ENCODE measurements at places on chromosomes 2 and 18. TPM values are rescaled to one million over a fixed set of nuclear protein-coding genes. Genes with fewer than 3 reads are reported as not detected.

GRCh38 chr18:48121752-48122151 lies 191.3 kb upstream of the SMAD2 start:
- DNase-seq: no peak

DNA sequence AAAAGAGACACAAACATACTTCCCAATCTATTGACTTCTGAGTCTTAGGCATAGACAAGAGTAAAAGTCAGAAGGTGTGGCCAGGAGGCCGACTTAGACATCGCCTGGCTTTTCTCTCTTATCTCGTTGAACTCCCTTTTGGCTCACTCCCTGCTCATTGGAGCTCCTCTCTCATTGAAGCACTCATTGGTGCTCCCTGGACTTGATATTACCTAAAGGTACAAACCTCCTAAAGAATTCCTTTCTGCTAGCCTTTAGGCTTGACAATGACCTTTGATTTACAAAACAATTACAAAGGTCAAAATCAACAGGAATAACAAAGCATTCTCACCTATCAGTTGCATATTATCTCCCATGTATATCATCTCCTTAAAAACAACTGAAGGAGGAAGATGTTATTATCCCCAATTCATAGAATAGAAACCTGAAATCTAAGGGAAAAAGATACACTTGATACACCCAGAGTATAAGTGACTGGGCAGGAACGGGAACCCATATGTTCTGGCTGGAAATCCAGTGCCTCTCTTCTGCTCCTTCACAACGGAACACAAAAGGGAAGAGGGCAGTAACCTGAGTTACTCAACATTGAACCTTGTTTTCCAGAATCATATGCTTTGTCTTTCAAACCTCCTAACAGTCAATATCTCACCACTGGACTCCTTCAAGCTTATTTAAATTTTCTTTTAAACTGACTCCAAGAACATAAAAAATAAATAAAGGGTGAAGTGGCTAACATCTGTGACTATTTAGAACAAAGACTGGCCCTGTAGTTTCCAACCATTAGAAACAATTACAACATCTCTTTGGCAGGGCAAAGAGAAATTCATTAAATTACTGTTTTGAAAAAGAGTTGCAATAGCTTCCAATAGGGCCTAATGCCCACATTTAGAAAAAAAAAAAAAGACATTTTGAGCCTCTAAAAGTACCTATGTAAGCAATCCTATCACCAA lies 1247.9 kb downstream of the LRP1B start:
- no peak for DNase-seq

- DNase-seq: no peak
These were observed 63.2 kb downstream of the GNAL start for GRCh38 chr18:11752116-11752911.

- DNase-seq: no peak
These were observed 163.1 kb downstream of the MIB1 start for GRCh38 chr18:21903709-21904108.

DNA sequence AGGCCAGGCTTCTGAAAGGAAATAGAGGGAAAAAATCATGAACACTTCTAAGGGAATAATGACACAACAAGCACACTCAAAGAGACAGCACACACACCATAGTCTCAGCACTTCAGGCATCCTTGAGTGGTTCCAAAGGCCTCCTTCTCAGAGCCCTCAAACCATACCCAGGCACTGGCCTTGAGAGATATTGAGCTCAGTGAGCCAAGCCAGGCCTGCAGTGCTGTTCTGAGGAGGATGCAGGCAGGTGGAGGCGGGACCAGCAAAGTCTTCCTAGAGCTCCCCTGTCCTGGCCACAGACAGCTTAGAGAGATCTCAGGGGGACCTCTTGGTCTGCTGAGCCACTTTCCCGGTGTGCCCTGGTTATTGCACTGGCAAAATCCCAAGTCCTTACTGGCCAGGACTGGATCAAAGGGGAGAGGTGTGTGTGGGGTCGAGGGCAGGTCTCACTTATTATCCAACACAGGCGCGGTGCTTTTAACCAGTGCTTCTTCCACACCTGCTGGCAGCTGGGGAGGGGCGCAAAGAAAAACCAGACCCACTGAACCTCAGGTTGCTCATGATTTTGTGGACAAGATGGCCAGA lies 86.8 kb upstream of the HAAO start:
- no peak for DNase-seq

GRCh38 chr2:102717308-102718018 lies 44.4 kb upstream of the TMEM182 start:
- no peak for DNase-seq

DNA sequence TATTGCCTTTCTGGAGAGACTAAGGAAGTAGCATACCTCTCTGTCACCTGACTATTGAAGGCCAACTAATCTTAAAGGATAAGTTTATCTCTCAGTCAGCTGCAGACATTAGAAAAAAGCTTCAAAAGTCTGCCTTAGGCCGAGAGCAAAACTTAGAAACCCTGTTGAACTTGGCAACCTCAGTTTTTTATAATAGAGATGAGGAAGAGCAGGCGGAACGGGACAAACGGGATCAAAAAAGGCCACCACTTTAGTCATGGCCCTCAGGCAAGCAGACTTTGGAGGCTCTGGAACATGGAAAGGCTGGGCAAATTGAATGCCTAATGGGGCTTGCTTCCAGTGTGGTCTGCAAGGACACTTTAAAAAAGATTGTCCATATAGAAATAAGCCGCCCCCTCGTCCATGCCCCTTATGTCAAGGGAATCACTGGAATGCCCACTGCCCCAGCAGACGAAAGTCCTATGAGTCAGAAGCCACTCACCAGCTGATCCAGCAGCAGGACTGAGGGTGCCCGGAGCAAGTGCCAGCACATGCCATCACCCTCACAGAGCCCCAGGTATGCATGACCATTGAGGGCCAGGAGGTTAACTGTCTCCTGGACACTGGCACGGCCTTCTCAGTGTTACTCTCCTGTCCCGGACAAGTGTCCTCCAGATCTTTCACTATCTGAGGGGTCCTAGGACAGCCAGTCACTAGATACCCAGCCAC lies 61.5 kb upstream of the FAM98A start:
- no peak for DNase-seq

DNA sequence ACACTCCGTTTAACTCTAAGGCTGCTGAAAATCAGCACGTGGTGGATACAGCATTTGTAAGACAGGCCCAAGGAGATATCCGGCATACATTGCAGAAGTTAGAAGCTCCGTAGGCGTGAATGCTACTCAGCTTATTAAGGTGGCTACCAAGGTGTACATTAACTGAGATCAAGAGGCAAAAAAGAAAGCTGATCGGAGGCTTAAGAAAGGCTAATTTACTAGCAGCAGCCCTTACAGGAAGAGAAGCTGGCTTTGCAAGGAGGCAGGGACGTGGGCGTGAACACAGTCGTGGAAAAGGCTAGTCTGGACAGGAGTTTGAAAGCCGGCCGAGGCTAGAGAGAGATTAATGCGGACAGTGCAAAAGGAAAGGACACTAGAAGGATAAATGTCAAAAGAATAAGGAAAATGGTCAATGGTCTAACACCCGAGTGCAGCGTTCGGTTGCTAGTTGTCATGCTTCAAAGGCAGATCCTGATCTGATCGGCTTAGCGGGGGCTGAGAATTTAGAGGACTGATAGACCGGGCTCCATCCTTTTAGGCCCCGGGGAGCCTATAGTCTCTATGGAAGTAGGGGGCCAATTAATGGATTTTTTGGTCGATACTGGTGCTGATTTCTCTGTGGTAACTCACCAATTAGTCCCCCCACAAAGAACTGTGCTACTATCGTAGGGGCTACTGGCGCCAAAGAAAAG lies 45.6 kb upstream of the SELENOI start:
- no peak for DNase-seq

- no peak for DNase-seq
These were observed 11.2 kb upstream of the PAIP2B start for GRCh38 chr2:71238089-71238488.

GRCh38 chr18:72360634-72361033 lies 183.5 kb downstream of the CBLN2 start:
- no peak for DNase-seq

Gene ASB18
- 0.06 TPM for polyA plus RNA-seq

Gene TMEM247
- not detected for polyA plus RNA-seq

Gene MOGAT1
- not detected for polyA plus RNA-seq

Gene IL1A
- 0.23 TPM for polyA plus RNA-seq

Gene CDKL4
- polyA plus RNA-seq: 0.80 TPM

Gene CMPK2
- polyA plus RNA-seq: 4.6 TPM

Gene GLB1L
- 23.3 TPM for polyA plus RNA-seq

All from right renal pelvis (tissue), 4 donors.